ENCODE measurements at places on chromosomes 16 and 17.

- DNase-seq: no peak
Measured at GRCh38 chr17:71287071-71287823, 833.6 kb upstream of the SOX9 start.

- no peak for DNase-seq
Measured at GRCh38 chr17:8700546-8700945, 44.1 kb downstream of the CCDC42 start.

- no peak for DNase-seq
Measured at GRCh38 chr17:4460661-4461060, 26.9 kb downstream of the SPNS3 start.

- no peak for DNase-seq
Measured at GRCh38 chr17:27609611-27610303, 21.2 kb upstream of the LGALS9 start.

DNA sequence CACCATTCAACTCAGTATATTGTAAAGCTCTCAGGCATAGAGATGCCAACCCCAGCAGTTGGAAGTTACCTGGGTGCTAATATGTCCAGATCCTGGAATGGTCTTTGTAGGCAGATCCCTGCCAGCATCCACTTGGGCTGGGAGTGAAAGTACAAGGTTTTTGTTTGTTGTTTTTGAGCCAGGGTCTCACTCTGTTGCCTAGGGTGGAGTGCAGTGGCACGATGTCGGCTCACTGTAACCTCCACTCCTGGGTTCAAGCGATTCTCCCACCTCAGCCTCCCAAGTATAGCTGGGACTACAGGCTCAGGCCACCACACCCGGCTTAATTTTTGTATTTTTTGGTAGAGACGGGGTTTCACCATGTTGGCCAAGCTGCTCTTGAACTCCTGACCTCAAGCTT is 177.6 kb downstream of the IRF8 start:
- no peak for DNase-seq
